ENCODE measurements at places on chromosomes 5 and 9.

GRCh38 chr5:145130996-145131395, 704.1 kb downstream of the PRELID2 start:
- no peak for DNase-seq

GRCh38 chr9:84845956-84846900, 176.7 kb downstream of the NTRK2 start:
- no peak for DNase-seq

- DNase-seq: no peak
Measured at GRCh38 chr9:114364134-114365041, 23.4 kb downstream of the AKNA start.

GRCh38 chr5:125659316-125660023, 763.7 kb upstream of the GRAMD2B start:
- no peak for DNase-seq

GRCh38 chr5:131068893-131069643, 96.0 kb downstream of the HINT1 start:
- DNase-seq: peak; percentile 14

- DNase-seq: no peak
Measured at GRCh38 chr9:131616983-131617604, 71.8 kb downstream of the PRRT1B start.

DNA sequence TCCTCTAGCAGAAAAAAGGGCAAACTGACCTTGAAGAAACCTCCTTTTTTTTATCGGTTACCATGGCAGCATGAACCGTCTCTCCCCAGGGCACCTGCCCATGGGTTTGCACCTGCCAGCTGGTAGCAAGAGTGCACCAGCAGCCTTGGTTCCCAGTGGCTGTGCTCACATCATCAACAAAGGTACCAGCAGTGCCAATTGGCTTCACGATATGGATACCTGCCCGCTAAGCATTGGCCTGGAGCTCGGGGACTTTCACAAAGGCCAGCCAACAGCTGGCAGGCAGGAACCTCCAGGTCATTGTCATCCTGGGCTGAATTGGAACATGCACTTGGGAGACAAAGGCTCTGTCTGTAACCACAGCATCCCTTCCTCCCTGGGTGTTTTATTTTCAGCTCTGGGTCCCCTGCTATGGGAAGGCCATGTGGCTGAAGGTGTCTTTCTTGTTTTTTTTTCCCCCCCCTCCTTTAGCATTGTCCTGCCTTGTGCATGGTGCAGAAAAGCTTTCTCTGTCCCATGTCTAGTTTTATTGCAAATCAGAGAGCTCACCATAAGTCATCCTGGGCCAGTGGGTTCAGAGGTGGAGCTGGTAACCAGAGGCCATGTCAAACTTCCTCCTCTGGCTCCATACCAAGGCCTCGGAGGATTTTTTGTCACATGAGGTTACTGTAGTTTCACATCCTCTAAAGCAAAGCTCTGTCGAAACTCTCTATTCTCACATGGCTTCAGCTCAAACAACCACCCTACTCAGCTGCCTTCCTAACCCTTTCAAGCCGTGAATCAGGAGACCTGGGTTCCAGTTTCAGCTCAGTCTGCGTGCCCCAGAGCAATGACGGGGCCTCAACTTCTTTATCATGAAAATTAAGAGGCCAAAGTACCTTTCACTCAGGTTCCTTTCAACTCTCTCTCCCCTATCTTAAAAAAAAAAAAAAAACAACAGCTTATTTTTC, 145.5 kb upstream of the MAP3K1 start:
- DNase-seq: no peak

GRCh38 chr5:149063017-149063687, at the start of gene SH3TC2:
Gene SH3TC2, minus strand, starts transcription at chr5:149063062. Its CDS starts 40 bp downstream, at chr5:149063022.
- DNase-seq: peak; percentile 58

- DNase-seq: no peak
Measured at GRCh38 chr5:32713361-32713769, 2.2 kb downstream of the NPR3 start.

GRCh38 chr9:4494332-4494731, 4.1 kb downstream of the SLC1A1 start:
- DNase-seq: no peak
